Stimulated activated CD4-positive, alpha-beta T cell treated with anti-CD3 and anti-CD28 coated beads, TNF-alpha, amount 100 ng/mL, for 4 hours (primary cell): ENCODE measurements at places on chromosomes 4 and X.

DNA sequence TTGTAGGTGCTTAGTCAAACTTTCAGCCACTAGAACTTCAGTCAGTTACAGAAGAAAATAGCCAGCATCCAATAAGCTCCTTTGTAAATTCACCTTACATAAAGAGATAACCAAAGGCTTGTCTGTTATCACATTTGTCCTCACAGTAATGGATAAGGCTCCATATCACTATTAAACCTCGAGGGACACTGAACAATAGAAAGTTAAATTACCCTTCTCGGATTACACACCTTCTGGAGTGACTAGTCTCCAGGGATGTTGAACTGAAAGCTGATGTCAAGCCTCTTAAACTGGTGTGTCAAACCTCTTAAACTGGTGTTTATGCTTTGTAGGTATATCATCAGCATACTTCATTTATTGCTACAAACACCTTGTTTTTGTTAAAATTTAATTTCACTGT is 639.0 kb downstream of the CENPC start:
- no peak for DNase-seq

GRCh38 chr4:173014113-173014558 is 154.5 kb upstream of the GALNT7 start:
- no peak for DNase-seq

- DNase-seq: no peak
These were observed 1096.1 kb upstream of the SLIT2 start for GRCh38 chr4:19155568-19155967.

- DNase-seq: no peak
These were observed 165.1 kb upstream of the POF1B start for GRCh38 chrX:85544609-85545008.

- no peak for DNase-seq
These were observed 418.2 kb upstream of the MAGEB2 start for GRCh38 chrX:29797156-29797555.

- no peak for DNase-seq
These were observed 83.2 kb upstream of the PLAC8 start for GRCh38 chr4:83197555-83198235.

GRCh38 chrX:69221239-69222102 is 56.2 kb upstream of the PJA1 start:
- peak; percentile 1 for DNase-seq

DNA sequence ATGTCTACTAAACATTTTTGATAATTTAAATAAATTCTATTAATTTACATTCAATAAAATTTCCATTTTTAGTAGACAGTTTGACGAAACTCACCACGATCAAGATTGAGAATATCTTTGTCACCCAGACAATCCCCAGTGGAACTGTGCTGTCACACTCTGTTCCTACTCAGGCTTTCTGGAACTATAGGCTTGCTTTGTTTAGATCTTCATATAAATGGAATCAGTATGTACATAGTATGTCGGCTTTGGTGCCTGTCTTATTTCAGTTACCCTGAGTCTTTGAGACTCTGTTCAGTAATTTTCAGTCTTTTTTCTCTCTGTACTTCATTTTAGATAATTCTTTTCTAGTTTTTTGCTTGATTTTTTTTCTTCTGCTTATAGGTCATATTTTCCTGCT is 163.5 kb upstream of the EMCN start:
- DNase-seq: no peak

- DNase-seq: no peak
These were observed 22.1 kb downstream of the DOK7 start for GRCh38 chr4:3485011-3485791.

GRCh38 chr4:36794716-36795115 is 449.8 kb upstream of the NWD2 start:
- no peak for DNase-seq

GRCh38 chr4:152719801-152720556 is 40.2 kb upstream of the TMEM154 start:
- no peak for DNase-seq

DNA sequence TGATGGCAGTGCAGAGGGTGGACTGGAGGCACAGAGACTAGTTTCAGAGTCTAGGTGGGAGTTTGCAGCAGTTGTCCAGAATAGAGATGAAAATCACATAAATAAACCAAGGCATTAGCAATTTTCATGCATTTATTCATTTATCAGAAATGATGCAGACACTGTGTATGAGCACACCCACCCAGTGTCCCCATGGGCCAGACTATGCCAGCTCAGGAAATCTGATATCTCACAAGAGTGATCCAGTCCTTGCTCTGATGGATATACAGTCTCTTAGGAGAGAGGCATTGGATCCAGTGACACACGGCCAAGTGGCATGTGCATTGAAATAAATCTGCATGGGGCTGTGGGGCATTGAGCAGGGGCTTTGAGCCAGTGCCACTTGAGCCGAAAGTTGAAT is 228.2 kb downstream of the FRMPD4 start:
- DNase-seq: no peak

DNA sequence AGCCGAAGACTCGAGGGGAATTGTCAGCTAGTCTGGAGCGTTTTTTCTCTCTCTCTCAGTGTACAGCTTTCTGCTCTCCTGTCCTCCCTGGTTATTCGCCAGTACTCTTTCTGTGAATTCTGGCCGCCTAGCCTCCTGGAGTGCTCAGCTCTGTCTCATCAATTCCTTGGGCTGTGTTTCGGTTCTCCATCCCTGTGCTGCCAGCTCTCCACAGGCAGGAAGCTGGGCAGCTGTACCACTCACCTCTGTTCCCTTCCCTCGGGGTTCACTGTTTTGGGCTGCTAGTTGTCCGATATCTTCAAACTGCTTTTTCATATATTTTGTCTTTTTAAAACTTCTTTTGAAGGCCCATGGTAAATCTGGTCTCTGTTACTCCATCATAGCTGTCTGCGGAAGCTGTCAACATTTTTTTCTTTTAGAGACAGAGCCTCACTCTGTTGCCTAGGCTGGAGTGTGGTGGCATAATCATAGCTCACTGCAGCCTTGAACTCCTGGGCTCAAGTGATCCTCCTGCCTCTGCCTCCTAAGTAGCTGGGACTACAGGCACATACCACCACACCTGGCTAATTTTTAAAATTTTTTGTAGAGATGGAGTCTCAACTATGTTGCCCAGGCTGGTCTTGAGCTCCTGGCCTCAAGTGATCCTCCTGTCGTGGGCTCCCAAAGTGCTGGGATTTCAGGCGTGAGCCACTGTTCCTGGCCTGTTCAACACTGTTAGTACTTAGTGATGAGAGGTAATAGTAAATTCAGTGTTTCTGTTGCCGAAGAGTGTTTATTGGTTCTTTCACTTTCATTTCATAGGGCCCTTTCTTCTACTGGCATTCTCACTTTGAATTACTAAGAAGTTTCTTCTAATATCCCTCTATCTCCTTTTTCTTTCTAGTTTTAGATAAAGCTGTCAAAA is 18.6 kb downstream of the ZCCHC4 start:
- no peak for DNase-seq

- no peak for DNase-seq
These were observed 11.3 kb downstream of the EIF1AX start for GRCh38 chrX:20130357-20130756.

DNA sequence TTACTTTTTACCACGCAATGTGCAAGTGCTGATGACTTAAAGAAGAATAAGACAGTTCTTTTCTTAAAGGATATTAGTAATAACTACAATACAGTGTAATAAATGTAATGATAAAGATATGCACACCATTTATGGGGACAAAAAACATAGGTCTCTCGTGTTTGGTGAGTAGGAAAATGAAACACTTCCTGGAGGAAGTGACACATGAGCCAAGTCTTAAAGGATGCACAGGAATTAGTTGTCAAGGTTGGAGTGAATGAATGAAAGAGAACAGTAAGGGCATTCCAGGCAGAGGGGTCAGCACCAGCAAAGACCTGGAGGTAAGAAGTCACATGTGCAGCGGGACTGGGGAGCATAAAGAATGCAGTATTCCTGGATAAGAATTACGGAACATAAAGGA is 112.7 kb downstream of the SH3RF1 start:
- no peak for DNase-seq

- no peak for DNase-seq
These were observed 56.5 kb downstream of the QRFPR start for GRCh38 chr4:121324331-121324730.

- DNase-seq: no peak
These were observed 34.0 kb upstream of the PRR32 start for GRCh38 chrX:126785539-126785938.
